ENCODE measurements at places on chromosomes 3 and 15.

GRCh38 chr3:137105277-137105977 is 147.6 kb downstream of the IL20RB start:
- peak; percentile 88 for DNase-seq

GRCh38 chr15:25954398-25954797 is 91.3 kb upstream of the ATP10A start:
- DNase-seq, result no peak

- no peak for DNase-seq
Measured at GRCh38 chr15:81026836-81027599, 26.3 kb downstream of the TLNRD1 start.

GRCh38 chr3:68667346-68667745 is 265.0 kb downstream of the TAFA4 start:
- no peak for DNase-seq

- DNase-seq, result no peak
Measured at GRCh38 chr3:44455318-44455717, 22.2 kb downstream of the ZNF445 start.

DNA sequence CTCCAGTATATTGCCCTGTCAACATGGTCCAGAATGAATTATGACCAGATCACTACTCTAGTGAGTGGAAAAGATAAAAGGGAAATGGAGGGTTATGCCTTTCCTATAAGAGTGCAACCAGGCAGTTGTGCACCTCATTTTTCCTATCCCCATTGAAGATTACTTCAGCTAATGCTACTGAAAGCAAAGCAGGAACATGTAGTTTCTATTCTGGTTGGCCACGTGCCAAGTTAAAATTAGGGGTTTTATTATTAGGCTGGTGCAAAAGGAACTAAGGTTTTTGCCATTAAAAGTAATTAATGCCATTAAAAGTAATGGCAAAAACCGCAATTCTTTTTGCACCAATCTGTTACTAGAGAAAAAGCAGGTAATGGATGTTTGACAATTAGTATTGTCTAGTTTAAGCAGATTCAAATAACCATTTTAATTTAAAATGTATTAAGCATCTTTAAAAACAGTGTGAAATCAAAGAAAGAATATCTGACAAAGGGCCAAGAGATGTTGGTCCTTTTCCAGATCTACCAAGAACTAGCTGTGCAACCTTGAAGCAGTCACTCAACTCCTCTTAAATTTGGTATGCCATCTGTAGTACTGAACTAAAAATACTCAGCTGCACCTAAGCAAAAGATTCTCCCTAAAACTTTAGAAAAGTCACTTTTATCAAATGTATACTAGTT is 567.5 kb upstream of the CCDC54 start:
- no peak for DNase-seq

DNA sequence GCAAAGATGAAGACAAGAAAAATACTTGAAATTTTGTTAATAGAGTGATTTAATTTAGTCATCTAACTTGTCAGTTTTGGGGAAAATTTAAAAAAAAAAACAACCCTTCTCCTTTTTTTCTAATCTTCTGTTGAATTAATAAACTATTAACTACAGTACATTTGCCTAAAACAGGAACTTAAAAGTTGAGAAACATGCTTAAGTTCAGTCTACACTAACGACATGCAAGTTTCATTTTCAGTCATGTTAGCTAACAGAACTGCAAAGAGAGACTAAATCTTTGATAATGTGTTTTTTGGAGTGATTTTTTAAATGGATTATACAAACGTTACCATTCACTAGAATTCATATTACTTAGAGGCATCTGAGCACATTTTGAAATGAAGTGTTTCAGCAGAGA is 71.9 kb upstream of the MBNL1 start:
- DNase-seq, result peak; percentile 50

DNA sequence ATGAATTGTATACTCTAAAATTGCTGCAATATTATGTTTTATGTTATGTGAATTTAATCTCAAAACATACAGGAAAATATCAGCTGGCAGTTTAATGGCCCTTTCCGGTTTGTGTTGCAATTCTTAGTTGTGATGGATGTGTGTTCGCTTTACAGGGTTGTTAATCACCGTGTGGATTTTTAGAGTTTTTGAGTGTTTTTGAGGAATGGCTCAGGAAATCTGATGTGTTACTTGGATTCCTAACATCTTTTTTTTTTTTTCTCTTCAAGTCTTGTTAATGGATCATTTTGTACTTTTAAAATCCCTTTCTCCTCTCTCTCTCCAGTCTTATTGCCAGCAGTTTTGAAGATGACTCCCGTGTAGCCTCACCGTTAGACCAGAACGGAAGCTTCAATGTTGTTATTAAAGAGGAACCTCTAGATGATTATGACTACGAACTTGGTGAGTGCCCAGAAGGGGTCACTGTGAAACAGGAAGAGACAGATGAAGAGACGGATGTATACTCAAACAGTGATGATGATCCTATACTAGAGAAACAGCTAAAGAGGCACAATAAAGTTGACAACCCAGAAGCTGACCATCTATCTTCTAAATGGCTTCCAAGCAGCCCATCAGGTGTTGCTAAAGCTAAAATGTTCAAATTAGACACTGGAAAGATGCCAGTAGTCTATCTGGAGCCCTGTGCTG is 35.7 kb downstream of the MGA start:
- DNase-seq, result peak; percentile 90

DNA sequence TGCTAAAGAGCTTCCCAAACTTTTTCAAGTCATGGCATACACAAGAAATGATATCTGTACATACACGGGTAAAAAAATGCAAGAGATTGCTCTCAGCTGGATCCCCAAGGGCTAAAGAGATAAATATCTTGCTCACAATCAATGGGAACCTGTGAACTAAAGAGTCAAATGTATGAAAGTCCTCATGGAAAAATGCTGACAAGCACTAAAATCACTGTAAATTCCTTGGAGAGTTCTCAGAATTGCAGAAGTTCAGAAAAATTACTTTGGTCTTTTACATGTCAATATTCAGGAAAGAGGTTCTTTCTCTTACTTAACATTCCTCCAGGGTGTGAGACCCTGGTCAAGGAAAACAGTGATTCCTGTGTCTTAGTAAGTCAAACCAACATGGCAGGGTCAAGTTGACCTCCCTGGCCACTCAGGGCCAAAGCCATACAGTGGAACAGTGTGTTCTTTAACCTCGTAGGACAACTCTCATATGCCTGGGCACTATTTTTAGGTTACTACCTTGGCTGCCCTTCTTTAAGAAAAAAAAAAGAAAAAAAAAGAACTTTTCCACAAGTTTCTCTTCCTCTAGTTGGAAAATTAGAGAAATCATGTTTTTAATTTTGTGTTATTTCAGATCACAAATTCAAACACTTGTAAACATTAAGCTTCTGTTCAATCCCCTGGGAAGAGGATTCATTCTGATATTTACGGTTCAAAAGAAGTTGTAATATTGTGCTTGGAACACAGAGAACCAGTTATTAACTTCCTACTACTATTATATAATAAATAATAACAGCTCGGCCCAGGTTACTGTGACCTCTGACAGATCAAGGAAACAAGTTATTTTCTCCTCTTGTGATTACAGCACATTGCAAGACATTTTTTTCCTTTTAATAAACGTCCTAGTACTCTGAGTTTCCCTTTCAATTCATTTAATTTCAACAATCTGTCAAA is 12.5 kb downstream of the SSR3 start:
- no peak for DNase-seq

GRCh38 chr3:112335434-112335781 is 2.5 kb downstream of the CD200 start:
- no peak for DNase-seq

DNA sequence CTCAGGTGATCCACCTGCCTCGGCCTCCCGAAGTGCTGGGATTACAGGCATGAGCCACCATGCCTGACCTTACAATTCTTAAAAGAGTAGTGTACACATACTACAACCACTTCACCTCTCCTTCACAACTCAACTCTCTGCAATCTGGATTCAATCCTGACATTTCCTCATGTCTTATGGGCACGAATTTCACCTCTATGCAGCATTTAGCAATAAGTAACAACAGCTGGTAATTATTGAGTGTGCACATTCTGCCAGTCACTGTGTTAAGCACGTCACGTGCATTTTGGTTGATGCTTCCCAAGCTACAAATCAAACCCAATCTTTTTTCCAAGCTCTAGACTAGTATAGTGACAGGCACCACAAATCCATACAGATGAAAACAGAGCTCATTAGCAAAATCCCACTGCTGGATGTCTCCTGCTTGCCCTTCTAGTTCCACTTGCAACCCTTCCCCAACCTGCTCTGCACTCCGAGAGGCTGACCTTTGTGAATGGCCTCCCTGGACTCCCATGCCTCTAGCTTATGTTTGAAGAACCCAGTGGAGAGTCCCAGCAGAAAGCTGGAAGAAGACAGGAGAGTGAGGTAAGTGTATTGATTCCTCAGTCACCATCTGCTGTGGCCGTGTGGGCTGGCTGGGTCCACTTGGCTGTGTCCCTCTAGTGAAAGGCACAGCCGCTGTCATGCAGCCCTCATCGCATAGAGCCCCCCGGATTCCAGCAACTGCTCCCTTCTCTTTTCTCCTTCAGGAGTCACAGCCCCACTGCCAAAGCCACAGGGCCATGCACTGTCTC is 176.5 kb downstream of the MEX3B start:
- DNase-seq, result no peak

GRCh38 chr15:78996894-78997275 is 52.0 kb upstream of the CTSH start:
- DNase-seq, result no peak

DNA sequence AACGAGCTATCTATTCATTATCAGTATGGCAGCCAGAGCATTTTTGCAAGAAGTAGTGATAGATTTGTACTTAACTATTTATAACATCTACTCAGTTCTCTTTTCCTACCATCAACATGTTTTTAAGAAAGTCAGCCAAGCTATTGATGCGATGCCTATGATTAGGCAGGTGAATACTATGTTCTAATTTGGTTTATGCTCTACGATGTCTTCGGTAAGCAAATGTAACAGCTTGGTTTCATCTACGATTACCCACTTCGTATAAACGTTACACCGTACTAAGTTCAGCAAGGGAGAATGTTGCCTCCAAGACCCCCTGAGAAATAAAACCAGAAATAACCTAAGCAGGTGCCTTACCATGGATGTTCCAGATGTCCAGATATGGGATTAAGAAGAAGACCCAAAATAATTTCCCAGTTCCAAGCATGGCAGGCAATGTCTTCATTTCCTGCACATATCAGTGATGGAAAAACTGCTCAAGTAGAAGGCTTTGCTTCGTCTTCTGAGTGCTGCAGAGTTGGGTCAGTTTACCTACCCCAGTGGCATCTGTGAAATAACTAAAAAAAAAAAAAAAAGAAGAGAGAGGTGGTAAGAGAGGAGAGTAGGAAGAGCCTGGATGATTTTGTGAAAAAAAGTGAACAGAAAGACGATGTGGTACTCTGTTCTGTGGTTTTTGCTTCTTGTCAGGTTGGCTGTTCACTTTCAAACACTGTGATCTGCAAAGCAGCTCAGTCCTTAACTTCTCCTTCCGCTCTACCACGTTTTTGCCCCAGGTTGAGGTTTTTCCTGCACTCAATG is at the start of gene BTLA:
BTLA (minus strand) TSS at position 559 of the 798 bp plus-strand sequence; CDS start at position 445, 114 bp downstream.
- no peak for DNase-seq

- DNase-seq, result no peak
Measured at GRCh38 chr3:146598535-146598934, 6.6 kb downstream of the PLSCR5 start.

GRCh38 chr3:38151667-38152265 is 13.3 kb downstream of the MYD88 start:
- no peak for DNase-seq

DNA sequence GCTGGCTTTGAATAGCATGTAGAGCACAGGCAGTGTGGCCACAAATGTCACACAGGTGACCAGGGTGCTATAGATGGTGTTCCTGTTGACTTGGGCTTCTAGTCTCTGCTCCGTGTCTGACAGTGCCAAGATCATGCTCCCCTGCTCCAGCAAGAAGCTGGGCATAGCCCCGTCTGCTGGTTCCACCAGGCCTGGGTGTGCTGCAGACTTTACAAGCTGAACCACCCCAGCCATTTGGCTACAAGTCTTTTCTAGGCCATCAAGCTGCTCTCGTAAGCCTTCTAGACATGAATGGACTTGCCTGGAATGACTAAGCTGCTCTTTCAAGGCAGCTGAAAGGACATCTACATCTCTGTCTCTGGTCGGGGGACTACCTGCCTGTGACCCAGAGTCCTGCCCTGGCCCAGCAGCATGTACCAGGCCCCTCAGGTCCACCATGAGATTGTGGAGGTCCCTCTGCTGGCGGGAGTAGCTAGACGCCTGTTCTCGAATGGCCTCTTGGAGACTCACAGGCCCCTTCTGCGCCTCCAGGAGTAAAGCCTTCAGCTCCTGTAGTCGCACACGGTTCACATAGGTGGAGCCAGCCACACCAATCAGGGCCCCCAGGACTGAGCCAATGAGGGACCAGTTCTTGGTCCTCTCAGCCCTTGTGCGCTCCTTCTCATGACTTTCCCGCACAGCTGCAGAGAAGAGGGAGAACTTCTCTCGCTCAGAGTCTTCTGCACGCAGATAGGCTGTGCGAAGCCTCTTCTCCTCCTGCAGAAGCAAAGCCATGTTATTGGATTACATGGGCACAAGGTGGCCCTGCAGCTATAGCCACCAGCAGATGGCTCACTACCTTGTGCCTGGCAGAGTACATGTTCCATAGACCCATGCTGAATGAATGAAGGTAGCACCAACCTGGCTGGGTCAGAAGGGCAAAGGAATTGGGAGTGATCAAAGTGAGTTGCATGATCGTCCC is 2.8 kb upstream of the PLXNB1 start:
- peak; percentile 20 for DNase-seq

GRCh38 chr3:49734752-49735151 is 11.0 kb upstream of the GMPPB start:
- no peak for DNase-seq

Data from KBM-7 (cell line).